ENCODE measurements at places on chromosomes 4 and X.

- DNase-seq = no peak
Observed at GRCh38 chrX:24846550-24847150, 152.9 kb downstream of the POLA1 start.

- peak; percentile 15 for DNase-seq
Observed at GRCh38 chr4:186979961-186980745, 256.5 kb upstream of the FAT1 start.

DNA sequence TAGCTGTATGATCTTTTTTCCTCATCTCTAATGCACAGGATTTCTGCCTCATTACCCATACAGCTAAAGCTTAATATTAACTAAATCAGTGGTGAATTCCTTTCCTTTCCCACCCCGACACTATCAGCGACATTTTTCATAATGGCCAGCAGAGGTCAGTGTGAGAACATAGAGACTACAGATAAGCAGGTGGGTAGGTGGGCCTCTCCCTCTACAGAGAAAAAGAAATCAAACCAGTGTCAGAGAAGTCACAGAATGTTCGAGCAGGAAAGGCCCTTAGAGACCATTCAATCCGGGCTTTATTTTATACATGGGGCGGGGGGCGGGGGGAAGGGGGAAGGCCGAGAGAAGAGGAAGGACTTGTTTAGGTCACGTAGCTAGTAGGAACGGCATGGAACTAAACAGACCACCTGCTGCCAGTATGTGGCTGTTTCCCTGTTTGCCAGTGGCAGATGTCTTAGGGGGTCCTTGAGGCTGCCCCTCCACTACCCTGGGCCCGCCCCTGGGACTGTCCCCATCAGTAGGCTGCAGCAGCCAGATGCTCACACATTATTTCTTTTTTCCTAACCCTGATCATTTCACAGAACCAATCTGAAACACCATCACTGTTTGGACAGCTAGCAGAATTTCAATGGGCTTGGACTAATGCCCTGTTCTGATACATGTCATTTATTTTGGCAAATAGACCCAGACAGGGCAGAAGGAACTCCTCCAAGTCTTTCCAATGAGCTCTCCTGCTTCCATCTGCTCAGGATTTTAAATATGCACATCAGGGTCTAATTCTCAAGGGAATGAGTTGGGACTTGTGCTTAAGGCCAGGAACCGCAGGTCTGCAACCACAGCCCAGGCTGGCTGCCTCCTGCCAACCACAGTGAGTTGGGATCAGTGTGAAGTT lies 133.4 kb downstream of the ATG4A start:
- DNase-seq = peak; percentile 72

GRCh38 chr4:19936476-19936875 lies 315.2 kb upstream of the SLIT2 start:
- DNase-seq = no peak

GRCh38 chr4:101724093-101724492 lies 66.4 kb upstream of the BANK1 start:
- DNase-seq = no peak

DNA sequence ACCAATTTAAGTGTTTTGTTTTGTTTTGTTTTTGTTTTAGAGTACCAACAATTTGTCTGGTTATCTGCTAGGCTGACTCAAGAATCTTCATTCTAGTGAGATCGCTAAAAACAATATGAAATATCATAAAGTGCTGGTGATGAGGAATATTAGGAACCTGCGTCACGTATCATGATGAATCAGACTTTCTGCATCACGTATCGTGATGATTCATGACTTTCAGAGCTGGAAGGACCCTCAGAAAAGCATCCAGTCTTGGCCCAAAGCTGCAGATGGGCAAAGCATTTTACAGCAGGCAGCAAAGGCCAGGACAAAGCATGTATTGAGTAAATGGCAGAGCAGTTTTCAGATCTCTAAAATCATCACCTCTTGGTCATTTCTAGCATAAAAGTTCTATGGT lies 278.0 kb upstream of the BOD1L1 start:
- no peak for DNase-seq

DNA sequence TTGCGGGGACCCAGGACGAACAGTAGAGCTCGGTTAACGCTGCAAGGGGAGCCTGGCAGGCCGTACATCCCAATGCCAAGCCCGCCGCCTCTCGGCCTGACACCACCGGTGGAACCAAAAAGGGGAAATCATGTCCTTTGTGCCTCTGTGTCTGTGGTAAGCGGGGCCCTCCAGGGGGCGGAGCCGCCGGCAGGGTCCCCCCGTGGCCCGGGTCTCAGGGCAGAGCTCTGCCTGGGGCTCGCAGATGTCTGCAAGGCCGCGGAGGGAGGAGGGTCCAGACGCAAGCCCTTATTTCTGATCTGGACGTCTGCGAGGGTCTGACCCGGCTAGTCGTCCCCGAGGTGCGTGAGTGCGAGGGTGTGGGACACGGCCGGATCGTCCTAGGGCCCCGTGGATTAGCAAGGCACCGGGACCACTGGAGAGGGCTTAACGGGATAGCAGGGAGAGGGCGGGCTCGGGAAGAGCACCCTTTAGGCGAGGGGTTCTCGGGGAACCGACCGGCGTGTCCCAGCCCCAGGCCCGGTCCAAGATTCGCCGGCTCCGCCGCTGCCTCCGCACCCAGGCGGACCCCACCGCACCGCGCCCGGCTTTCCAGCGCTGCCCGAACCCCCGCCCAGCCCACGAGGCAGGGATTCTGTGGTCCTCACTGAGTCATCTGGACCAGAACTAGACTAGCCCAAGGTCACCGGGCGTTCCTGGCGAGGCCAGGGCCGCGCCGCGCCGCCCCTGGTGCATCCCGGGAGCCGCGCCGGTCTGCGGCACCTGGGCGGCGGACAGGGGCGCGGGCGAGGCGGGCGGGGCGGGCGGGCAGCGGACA lies 863 bp upstream of the FAM193A start:
- peak; percentile 48 for DNase-seq

- no peak for DNase-seq
Observed at GRCh38 chrX:106670631-106671030, 55.9 kb upstream of the RNF128 start.

All from renal pelvis (tissue), 12 donors.